MV-4-11 (cell line): ENCODE measurements at places on chromosomes 5 and 9.

DNA sequence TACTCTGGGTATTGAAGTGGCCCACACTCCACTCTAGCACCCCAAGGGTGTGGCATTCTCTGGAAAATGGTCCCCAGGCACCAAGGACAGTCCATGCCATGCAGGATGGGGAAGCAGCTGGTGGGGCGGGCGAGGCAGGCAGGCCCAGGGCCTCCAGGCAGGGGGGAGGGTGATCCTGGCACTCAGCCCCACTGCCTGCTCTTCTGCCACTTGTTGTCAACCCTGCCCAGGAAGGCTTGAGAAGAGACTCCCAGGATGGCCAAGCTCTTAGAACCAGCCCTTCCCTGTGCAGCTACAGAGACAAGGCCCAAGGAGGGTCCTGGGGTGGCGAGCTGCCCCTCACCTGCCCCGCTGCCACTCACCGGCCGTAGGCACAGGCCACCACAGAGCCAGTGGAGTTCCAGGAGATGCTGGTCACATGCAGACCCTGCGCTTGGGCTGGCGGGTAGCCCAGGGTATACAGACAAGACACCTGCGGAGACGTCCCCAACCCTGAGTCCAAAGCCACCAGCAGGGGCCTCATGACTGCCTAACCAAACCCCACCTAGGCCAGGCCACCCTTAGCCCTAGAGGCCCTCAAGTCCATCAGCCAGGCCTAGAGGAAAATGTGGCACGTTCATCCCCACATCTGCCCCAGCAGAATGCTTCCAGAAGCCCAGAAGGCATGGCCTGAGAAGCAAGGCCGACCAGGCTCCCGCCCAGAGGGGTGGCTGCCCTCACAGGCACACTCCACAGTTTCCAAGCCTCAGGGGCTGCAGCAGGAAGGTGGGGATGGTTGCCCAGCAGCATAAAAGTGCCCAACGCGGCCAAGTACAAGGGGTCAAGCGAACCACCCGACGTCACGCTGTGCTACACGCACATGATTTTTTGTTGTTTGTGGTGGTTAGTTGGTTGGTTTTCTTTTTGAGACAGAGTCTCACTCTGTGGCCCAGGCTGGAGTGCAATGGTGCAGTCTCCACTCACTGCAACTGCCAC, 19.8 kb downstream of the DYNC2I2 start:
- DNase-seq, result no peak

- no peak for DNase-seq
Observed at GRCh38 chr5:16809010-16809394, 127.1 kb downstream of the MYO10 start.

- no peak for DNase-seq
Observed at GRCh38 chr5:8508231-8508630, 639.3 kb downstream of the MTRR start.

DNA sequence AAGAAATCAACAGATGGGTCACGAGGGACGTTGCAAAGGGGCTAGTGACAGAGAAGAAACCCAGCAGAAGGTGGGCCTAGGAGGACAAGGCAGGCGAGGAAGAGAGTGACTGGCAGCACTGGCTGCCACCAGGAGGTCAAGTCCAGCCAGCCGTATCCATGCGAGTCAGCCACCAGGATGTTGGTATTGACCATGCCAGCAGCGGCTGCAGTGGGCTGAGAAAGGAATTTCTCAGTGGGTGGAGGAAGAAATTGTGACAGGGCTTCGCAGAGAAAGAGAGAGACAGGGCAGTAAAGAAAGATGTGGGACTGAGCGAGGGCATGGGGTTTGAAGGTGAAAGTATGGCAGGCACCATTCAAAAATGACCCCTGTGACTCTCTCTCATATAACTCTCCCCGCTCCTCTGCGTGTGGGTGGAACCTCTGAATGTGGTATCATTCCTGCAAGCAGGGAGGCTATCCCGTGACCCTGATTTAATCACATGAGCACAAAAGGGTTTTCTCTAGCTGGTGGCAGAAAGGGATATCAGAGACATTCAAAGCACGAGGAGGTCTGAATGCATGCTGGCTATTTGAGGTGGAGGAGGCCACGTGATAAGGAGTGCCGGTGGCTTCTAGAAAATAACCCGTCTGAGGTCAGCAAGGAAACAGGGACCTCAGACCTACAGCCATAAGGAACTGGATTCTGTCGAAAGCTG, 45.4 kb upstream of the FBXW11 start:
- DNase-seq, result no peak

GRCh38 chr5:154278908-154279307, 88.4 kb downstream of the GALNT10 start:
- no peak for DNase-seq

DNA sequence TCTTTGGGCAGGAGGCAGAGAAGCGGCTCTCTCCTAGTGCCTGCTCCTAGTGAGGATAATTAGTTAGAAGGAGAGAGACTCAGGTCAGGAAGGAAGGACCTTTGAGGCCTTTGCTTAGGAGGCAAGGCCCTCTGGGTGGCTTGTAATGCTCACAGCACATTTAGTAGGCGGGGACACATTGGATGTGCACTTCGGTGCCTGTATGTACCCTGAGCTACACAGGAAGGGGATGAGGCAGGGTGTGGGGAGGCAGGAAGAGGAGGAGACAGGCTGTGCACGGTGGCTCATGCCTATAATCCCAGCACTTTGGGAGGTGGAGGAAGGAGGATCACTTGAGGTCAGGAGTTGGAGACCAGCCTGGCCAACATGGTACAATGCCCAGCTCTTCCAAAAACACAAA, 7.2 kb upstream of the LCN2 start:
- DNase-seq, result no peak

- DNase-seq, result no peak
Observed at GRCh38 chr9:22229069-22229468, 217.6 kb upstream of the DMRTA1 start.

DNA sequence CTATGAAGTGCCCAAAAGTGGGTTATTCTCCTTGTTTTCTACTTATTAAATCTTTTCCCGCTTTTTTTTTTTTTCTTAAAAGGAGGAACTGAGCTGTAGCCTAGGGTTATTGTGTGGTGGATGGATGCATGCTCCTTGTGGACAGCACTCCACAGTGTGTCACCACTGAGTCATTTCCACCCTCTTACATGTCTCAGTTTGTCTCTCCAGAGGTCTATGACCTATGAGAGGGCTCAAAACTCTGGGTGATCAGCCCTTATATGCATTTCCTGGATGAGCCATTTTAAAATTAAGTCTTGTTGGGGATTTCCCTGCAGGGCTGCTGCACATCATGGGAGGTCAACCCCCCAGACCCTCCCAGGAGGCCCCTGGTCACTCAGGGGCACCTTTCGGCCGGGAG, 102.2 kb upstream of the MOCS2 start:
- DNase-seq, result peak; percentile 86

- no peak for DNase-seq
Observed at GRCh38 chr9:4842734-4843133, 50.0 kb downstream of the RCL1 start.
